ENCODE measurements at places on chromosomes 3 and 15.

GRCh38 chr15:77834276-77834990 is 201.7 kb upstream of the LINGO1 start:
- DNase-seq: no peak

DNA sequence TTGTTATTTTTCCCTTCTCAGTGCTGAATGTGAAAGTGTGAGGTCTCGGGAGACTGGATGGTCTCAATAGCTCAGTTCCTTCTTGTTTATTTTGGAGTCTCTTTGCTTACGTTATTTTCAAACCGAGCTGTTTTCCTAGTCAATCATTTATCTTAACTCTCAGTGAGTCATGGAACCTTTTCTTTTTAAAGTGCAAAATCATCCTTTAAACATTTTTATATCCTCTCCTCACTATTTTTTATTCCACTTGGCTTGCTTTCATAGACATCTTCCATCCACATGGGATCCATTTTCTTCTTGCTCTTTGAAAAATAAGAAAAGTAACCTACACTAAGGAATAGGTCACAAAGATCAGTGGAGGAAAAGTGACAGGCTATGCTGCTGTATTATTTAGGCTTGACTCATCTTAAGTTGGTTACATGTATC is 497.8 kb downstream of the NAALADL2 start:
- DNase-seq: no peak

DNA sequence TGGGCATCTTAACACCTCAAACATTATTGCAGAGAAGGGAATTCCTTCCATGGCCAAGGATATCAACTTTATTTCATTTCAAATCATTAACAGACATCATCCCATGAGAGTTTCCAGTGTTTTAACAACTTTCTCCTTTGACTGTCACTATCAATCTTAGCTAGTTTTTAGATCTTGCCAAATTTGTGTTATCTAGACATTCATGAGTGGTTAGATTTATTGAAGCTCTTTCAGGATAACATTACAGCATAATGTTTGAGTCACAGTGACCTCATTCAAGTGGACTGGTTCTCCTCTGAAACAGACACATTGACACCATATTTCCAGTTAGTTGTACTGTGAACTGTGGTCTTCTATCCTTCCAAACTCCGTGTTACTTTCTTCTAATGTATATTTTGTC is 8.6 kb upstream of the TNFAIP8L3 start:
- DNase-seq: no peak

- no peak for DNase-seq
These were observed 24.5 kb upstream of the EBLN2 start for GRCh38 chr3:73036694-73037591.

GRCh38 chr3:73024836-73025235 is 28.2 kb downstream of the PPP4R2 start:
- no peak for DNase-seq

- DNase-seq: no peak
These were observed 290.5 kb downstream of the RPLP1 start for GRCh38 chr15:69743091-69743490.

- no peak for DNase-seq
These were observed 298.9 kb upstream of the TGFBR2 start for GRCh38 chr3:30307372-30307950.

GRCh38 chr3:116032176-116032575 is 408.9 kb downstream of the GAP43 start:
- DNase-seq: no peak

- DNase-seq: no peak
These were observed 335.1 kb downstream of the EFHB start for GRCh38 chr3:19598870-19599269.

DNA sequence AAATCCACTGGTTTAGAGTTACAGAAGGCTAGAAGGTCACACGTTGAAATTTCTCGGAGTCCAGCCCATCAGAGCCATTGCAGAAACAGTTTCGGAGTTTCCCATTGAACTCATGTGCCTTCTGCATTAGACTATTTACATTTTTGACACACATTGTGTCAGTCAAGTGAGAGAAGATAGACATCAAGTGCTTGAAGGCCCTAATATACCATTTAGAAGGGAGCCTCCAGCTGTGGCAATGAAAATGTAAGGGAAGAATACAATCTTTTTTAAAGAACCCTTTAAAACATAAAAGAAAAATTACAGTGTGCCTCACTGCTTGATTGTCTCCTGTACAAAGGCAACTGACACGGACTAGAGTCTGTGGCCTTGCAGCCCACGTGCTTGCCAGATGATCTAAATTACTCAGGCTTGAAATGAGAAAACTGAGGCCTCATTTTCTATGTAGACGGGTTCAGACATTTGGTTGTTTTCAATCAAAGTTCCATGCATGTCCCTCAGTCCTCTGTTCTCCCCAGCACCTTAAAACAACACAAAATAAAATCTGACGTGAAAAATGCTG is 650.5 kb downstream of the ROBO2 start:
- DNase-seq: no peak

GRCh38 chr3:161409069-161409468 is 37.8 kb upstream of the SPTSSB start:
- DNase-seq: peak; percentile 7

- no peak for DNase-seq
These were observed 1.2 kb upstream of the STT3B start for GRCh38 chr3:31531452-31531991.

GRCh38 chr3:136819392-136819730 is 435 bp downstream of the SLC35G2 start:
- no peak for DNase-seq

DNA sequence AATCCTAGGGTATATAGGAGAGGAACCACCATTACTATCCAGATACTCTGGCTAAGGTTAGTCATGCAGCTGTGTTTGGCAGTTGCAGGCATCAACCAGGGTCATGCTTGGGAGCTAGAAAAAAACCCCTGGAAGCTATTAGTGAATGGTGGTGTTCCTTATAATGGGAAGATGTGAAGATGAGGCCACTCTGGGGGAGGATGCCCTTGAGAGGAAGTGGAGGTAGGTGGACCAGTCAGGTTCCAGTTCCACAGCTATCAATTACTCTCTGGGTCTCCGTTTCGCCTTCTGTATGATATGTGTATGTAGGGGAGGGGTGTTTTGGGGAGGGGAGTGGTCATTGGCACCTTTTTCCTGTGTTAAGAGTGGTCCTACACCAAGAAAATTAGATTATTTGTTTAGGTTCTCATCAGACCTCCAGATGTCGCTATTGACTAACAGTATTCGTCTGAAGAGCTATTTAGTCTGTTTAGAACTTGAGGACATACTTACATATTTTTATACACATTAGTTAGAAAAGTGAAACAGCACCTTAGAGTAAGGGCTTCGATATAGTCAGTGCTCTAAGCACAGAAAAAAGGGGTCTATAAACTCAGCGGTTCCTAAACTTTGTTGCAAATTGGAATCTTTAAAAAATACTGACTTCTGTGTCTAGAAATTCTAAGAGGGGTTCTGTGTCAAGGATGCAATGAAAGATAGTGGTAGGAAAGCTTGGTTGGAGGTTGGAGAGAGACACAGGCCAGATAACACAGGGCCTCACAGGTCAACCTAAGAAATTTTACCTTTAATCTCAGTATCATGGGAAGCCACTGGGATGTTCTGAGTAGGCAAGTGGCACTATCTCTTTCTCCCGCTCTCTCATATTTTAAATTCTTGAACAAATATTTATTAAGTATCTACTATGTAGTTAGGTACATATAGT is 9.1 kb upstream of the HPS3 start:
- DNase-seq: no peak

DNA sequence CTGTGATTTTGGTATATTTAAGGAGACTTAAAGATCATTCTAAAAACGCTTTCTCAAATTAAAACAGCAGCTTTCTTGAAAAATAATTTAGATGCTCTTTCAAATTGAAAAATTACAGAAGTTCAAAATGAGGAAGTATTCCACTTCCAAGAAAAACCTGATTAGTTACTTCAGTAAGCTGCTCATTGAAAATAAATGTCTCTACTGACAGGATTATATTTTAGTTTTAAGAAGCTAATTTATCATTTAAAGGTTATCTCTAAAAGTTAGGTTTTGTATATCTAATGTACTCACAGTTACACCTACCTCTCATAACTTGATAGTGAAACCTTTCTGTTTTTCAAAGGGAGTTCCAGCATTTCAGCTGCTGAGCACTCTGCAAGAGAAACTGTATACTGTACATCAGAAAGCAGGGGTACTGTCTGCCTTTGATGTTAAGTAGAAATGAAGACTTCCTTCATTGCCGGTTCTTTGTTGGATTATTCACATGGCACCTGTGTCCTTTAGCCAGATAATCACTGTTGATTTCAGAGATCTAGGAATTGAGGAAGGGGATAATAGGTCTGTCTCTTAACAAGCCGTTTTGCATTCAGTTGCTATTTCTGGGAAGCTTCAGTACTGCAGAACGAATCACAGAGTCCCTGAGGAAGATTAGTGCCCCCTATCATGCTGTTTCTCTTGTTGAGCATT is 161.6 kb downstream of the TCF12 start:
- no peak for DNase-seq

DNA sequence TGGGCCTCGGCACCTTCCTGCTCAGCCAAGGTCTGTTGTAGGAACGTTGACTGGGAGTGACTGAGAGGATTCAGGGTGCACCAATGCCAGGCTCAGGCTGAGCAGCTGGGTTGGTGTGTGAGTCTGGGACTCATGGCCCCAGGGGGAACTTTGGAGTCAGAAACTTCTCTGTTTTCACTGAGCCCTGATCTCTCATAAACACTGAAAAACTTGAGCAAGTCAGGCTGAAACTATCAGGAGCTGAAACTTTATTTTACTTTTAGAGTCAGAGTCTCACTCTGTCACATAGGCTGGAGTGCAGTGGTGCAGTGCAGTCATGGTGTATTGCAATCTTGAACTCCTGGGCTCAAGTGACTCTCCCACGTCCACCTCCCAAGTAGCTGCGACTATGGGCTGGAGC is 3.0 kb downstream of the TRAK1 start:
- no peak for DNase-seq

DNA sequence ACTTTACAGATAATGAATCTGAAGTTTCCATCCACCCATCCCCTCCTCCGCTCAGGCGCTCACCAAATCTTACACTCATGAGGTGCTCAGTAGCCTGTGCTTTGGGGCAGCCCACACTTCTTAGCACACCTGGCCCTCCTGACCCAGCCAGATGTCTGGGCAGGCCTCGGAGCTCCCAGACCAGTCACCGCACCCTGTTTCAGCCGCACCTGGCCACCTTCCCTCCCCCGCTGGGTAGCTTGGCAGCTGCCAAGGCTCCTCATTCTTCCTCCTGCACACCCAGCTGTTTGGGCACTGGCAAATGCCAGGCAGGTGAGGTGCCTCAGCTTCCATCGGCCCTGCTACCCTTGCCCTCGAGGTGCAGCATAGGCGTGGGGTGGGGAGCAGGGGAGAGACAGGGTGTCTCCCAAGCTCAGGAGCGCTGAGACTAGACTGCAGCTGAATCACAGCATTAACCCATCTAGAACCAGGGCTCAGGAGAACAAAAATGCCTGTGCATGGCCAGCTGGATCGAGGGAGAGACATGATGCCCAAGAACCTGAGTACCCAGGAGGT is 45.8 kb downstream of the CDC25A start:
- no peak for DNase-seq

GRCh38 chr3:99952306-99952705 is 134.6 kb downstream of the CMSS1 start:
- no peak for DNase-seq

- no peak for DNase-seq
These were observed 5.4 kb downstream of the MAPKBP1 start for GRCh38 chr15:41779662-41780157.

- DNase-seq: no peak
These were observed 84.8 kb downstream of the IGF1R start for GRCh38 chr15:98733098-98733497.

DNA sequence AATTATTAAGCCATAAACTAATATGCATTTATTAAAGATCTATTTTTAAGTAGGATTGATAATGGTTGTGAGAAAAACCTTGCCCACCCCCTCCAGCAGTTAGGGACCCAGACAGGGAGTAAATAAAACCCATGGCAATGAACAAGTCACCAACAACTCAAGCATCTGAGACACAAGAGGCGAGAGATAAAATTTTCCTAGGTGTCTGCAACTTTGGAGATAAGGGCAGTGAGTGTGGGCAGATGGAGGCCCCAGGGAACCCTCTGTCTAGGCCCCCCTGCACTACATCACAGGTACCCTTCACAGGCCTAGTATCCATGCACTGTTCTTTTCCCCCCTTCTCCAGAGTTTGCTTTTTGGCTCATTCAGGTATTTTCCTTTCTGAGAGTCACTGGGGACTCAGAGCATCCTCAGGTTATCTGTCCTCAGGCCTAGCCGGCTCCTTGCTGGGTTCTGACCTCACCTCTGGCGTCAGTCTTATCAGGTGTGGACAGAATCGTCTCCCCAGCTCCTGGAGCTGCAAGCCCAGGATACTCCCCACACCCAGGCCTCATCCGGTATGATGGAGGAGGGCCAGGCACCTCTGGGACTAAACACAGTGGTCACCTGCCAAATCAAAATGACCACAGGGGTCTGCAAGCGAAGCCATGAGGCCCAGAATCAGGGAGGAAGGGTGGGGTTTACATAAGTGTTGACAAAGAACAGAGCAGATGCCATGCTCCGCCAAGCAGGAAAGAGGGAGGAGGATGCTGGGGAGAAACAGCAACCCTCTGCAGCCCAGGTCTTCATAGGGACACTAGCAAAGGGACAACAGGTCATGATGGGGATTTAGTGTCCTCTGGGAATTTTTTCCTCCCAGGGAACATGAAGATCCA is 50.4 kb downstream of the CCNL1 start:
- DNase-seq: no peak

- no peak for DNase-seq
These were observed 49.8 kb downstream of the RUBCN start for GRCh38 chr3:197686899-197687298.

DNA sequence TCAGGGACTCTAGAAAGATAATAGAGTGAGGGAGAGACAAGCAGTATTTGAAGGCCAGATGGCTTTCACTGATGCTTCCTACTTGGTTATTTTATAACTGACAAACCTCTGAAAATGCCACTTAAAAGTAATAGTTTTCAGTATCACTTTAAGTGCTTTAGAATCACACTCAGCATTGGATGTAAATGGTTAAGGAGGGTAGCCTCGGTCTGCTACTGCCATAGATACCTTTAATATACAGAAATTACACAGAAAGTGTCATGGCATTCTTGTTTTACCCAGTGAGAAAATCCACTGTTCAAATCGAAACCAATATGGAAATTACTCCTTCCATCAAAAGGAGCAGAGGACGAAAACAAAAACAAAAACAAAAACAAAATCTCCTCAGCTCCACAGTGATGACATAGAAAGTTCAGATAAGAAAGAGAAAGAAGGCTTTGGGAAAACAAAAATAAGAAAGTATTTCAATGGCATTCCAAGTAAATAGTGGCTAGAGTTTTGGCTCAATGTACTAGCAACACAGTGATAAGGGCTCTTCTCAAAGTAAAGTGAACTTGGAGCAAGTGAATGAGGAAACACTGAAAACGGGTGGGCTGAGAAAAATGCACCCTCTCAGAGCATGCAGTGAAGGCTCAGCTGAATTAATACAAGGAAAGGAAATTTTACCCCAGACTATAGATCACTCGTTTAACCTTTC is 43.2 kb upstream of the CD47 start:
- DNase-seq: no peak
